ENCODE measurements at places on chromosomes 1 and 21.
A peak's percentile ranks its signal among the peaks of the same experiment; 100 is the strongest.

DNA sequence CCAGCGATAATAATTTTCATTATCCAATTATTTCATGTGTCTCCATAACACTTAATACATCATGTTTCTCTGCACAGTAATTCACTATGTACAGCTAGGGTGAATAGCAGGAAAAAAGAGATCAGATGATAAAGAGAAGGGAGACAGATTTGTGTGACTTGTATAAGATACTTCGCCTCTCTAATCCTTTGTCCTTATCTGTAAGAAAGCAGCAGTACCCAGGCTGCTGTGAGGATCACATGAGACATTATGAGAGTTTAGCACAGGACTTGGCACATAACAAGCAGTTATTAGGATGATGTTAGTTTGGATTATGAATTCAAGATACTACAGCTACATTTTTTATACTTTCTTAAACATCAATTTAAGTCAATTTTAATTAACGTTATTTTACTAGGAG is 6.3 kb downstream of the ERG start:
- DNase-seq, result no peak

- no peak for DNase-seq
These were observed 10.9 kb upstream of the MPZL1 start for GRCh38 chr1:167710836-167711235.

DNA sequence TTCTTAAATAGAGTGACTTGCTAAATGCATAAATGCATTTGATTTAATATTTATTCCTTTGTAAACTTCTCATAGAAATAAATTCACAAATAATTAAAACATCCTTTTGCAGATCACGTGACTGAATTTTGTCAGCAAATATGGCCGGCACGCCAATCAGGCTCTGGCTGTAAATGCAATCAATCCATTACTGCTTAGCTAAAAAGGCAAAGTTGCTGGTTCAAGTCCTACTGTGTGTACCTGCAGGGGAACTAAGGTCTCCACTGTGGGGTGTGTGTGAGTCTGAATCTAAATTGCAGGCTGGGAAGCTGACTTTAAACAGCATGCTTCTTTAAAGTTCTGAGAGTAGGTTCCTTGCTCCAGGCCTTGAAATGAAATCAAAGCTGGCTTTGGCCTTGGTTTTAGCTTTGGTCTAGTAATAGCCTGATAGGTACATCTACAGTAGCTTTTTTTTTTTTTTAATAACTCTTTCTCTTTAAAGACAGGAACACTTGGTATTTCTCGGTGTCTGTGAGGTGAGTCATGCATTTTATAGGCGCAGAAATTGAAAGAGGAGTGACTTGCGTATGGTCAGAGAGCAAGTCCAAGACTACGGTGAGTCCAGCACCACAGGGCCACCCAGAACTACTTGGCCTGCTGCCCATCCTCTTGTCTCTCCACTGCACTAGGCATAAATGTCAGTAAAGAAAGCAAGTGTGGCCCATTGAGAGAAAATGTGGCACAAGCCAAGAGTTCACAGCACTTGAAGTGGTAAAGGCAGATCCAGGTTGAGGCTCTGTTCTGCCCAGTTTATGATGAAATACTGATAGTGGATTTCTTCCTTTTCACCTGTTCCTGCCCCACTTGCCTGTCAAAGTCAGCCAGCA is 36.2 kb upstream of the LYST start:
- peak; percentile 79 for DNase-seq

DNA sequence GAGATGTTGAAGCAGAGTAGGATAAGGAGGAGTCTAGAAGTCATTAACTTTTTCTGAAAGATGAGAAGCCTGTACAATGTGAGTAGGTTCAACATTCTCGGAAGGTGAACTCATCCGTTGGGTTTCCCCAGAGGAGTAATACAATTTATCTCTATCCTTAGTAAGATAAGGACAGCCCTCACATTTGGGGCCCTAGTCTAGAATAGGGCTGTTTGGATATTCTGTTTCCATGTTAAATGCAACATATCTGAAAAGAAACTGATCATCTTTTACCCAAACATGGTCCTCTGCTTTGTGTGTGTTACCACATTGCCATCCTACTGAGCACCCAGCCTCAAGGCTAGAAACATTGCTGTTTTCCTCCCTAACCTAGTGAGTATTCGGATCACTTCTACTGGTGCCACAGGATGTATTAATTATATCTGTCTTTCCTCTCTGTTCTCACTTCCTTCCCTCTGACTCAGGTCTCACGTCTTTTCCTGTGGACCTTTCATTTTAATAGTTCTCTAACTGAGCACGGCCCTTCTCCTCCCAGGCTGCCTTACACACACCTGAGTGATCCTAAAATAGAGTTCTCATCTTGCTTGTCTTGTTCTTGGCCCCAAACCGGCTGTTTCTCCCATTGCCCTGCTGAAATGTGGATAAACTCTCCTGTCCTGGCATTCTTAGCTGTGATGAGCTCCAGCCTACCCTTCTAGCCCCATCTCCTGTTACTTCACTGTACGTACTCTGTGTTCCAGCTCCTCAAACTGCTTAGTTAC is 91.7 kb downstream of the CDC14A start:
- DNase-seq, result no peak

DNA sequence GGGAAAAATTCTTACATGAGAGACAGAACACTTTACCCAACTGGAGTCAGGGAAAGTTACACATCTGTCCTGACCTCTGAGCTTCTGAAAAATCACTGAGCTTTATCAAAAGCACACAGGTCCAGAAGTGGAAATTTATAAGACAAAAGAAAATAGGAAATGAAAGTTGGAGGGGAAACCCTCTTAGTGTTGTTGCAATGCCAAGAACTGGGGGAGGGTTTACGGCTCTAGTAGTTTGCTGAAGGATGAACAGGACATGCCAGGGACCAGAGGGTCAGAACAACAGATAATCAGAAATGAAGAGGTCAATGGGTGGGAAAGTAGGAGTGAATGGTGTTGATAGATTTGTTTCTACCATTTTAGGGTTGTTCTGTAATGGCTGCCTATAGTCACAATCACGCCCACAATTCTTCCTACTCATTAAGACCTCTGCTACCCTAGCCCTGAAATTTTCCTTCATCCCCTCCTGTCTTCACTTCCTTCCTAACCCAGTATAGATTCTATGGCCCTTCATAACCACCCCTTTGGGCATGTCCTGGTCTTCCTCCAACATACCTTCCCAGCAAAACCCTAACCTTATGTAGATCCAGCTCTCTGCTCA is 30.3 kb upstream of the FMOD start:
- no peak for DNase-seq

DNA sequence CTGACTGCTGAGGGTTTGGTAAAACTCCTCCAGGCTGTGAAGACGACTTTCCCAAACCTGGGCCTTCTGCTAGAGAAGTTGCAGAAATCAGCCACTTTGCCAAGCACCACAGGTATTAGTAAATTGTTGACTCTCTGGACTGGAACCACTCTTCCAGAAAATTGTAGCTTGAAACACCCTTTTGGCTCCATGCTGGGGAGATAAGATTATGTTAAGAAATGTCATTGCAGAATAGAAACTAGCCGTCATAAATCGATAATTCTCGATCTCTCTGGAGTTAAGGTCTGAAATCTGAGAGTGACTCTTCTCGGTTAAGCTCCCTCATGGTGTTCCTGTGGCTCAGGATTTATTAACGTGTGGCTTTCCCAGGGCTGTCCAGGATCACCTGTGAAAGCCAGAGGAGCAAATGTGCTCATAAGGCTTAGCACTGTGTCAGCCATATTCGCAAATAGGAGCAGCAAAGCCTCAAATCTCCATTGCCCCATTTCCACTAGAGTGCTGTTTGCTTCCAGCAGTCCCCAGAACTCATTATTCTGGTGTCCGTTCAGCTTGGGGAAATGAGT is 54.6 kb downstream of the ZBTB40 start:
- DNase-seq, result no peak

DNA sequence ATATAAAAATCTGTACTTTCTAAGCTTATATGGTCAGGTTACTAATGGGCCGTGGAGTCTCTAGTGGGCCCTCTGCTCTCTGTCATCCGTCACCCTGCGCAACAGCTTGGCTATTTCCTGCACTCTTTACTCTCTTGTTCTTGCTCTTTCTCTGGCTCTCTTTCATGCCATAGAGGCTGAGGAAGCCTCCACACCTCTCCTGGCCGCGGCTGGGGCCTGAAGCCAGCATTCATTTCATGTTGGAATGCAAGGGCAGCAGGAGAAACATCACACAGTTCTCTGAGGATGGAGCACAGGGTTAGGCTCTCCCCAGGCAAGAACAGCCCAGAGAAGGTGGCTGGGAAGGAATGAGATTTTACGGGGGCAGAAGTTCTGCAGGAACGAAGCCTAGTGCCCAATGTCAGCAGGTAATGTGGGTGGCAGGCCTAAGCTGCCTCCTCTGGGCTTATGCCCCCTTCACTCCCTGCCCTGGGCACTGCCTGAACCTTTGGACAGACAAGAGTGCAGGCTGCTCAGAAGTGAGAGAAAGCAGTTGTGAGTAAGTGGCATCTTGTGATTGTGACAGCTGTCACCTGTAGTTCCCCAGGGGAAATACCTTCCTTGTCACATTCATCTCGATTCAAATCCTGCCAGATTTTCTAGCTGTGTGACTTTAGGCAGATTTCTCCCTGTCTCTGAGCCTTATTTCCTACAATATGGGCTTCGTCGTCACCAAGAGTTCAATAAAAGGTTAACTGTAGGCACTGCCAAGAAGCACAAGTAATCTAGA is 3.6 kb upstream of the FHAD1 start:
- DNase-seq, result no peak

DNA sequence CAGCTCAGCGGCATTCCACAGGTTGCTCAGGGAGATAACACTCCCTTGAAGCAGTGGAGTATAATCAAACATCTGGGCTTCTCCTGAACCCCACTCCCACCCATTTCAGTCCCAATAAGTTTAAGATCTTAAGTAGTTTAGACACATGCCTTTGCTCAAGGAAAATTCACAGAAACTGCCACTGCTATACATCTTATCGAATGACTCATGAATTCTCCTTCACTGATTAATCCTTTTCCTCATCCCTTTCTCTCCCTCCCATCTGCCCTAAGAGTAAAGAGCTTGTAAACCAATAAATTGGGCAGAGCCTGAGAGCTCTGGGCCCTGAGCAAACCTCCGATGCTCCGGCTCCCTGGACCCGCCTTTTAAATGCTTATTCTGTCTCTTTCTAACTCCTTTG is 10.2 kb downstream of the VN1R5 start:
- no peak for DNase-seq

DNA sequence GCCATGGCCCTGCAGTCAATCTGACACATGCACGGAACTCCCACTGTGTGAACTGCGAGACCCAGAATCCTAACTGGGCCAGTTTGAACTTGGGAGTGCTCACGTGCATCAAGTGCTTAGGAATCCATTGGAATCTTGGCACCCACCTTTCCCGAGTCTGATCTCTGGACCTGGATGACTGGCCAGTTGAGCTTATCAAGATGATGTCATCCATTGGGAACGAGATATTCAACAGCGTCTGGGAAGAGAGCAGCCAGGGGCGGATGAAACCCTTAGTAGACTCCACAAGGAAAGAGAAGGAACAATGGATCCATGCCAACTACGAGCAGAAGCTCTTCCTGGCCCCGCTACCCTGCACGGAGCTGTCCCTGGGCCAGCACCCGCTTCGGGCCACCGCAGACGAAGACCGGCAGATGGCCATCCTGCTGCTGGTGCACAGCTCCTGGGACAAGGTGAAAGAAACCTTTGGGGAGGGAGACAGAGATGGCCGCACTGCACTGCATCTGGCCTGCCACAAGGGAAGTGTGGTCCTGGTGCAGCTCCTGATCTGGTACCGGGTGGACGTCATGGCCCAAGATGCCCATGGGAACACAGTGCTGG is 3.1 kb upstream of the TDRD5 start:
- no peak for DNase-seq

- DNase-seq, result no peak
These were observed 48.8 kb downstream of the SLC9C2 start for GRCh38 chr1:173554089-173554488.

- DNase-seq, result no peak
These were observed 34.9 kb downstream of the GPR3 start for GRCh38 chr1:27427329-27427728.

DNA sequence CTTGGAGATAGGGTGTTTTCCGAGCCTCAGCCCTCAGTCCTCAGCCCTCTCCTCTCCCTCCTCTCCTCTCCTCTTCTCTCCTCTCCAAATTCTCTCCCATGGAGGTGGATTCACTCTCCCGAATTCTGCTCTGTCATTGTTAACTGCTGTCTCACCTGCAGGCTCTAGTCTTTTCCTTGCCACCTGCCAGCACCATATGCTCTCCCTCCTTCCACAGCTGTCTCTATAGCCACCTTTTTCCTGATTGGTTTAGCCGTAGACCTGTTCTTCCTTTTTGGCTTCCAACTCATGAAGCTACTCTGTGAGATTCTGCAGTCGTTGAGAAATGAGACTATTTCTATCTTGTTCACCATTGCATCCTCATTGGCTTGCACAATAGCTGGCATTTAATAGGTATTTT is 19.7 kb downstream of the COG2 start:
- no peak for DNase-seq

DNA sequence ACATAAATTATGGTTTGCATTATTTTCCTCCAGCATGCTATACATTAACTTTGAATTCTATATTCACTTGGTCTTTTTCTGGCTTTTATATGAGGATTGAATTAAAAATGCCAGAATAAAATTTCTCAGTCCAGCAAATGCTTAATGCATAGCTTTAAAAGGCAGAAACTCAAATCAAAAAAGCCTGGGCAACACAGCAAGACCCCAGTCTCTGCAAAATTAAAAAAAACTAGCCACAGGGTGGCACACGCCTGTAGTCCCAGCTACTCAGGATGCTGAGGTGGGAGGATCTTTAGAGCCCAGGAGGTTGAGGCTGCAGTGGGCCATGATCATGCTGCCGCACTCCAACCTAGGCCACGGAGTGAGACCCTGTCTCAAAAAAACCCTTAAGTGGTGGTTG is 19.8 kb downstream of the ATP1B1 start:
- no peak for DNase-seq

DNA sequence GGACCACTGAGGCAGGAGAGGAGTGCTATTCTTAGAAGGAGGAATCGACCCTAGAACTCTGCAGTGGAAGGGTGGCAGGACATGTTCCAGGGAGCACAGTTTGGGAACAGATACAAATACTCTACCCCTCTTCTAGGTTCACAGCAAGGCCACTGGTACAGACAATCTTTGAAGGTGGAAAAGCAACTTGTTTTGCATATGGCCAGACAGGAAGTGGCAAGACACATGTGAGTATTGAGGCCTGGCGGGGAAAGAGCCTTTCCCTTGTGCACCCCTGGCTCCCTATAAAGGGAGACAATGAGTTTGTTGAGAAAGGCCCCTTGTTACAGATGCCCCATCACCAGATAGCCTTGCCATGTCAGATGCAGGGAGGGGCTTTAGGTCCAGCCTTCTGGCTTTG is 17.8 kb downstream of the KIF2C start:
- no peak for DNase-seq

DNA sequence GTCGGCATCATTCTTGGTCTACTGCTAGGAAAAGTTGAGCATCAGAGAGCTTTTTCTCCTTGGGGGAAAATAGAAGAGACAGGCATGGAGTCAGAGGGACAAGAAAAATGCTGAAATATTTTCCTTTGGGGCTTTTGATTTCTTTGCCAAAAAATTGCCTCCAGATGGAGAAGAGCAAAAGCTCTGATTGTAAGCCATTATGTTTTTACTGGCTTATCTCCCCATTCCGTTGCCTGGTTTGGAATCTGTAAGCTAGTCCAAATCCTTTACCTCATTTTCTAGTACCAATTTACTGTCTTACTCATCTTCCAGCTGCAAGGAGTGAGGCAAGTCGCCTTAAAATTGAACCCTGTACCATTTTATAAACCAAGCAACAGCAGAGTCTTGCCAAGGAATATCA is 23.3 kb upstream of the NBL1 start:
- DNase-seq, result no peak

- no peak for DNase-seq
These were observed 28.8 kb downstream of the TOR1AIP1 start for GRCh38 chr1:179910934-179911333.
